ENCODE measurements at places on chromosomes 7 and 10.

- no peak for DNase-seq
Observed at GRCh38 chr7:135074096-135074495, 73.8 kb upstream of the TMEM140 start.

DNA sequence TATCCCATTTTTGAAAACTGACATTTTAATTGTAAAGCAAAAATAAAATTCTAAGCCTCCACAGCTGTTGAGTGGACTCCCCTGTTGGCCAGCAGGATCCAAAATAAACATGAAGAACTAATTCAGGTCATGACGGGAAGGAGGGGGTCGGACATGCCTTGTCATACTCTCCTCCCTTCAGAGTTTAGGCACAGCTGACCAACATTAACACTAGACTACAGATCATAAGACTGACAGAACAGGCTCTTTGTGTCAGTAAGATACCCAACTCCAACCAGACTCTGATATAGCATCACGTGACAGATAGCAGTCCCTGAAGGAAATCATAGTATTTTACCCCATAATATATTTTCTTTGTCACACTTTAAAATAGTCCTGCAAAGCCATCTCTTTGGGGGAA is 20.9 kb upstream of the ZNF12 start:
- no peak for DNase-seq

DNA sequence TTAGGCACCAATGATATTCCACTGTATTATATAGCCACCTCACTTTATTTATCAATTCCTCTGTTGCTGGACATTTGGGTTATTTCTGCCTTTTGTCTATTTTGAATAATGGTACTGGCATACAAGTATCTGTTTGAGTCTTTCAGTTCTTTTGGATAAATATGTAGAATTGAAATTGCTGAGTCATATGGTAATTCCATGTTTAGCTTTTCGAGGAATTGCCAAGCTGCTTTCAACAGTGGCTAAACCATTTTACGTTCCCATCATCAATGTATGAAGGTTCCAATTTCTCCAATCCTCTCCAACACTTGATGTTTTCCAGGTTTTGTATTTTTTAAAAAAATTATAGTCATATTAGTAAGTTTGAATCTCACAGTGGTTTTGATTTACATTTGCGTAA is 42.3 kb downstream of the JMJD1C start:
- DNase-seq: no peak

DNA sequence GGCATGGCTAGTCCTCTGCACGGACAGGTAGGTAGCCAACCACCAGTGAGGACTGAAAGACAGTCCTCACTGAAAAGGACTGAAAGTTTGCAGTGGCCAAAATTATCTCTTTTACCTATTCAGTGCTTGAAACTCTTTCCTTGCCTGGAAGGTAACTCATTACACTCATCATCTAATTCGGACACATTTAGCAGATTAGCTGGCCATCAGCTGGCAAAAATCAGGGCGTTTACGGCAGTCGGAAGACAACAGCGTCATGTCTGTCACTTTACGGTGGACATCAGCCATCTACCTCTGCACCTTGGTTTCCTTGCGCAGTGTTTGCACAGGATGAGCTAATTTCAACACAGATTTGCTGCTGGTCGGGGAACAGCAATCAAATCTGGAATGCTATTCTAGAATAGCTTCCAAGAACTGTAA is 740 bp downstream of the ANXA7 start:
- peak; percentile 47 for DNase-seq

GRCh38 chr7:120927454-120928103 is 23.0 kb upstream of the ING3 start:
- no peak for DNase-seq

DNA sequence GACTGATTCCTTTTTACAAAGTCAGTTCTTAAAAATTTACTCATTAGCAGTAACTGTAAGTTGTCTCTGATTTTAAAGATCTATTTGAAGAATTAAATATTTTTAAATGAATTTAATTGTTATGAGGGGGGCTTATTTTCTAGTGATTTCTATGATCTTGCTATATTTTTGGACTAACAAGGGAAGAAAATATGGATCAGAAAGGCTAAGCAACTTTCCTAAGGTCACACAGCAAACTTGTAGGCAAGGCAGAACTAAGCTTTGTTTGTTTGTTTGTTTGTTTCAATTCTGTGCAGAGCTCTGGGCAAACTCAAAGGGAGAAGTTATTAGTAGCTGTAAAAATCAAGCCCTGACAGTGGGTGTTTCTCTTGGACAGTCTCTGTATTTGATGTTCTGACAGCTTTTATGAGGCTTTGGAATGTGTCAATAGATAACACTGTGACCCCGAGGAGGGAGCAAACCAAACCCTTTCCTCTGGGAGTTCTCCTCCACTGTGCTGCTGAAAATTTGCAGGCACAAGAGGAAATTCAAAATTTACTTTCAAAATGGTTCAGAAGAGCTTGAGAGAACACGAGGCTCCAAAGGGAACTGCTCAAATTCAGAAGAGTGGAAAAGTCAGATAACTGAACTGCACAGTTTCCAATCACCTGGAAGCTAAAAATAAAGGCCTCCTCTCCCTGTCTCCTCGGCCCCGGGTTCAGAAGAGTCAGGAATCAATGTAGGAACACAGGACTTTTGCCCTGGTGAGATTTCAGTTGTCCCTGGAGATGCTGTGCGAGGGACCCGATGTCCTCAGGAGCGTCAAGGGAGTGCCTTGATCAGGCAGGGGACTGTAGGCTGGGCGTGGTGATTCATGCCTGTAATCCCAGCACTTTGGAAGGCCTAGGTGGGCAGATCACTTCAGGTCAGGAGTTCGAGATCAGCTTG is 325.7 kb downstream of the GATA3 start:
- no peak for DNase-seq

- DNase-seq: no peak
Observed at GRCh38 chr7:132932296-132933071, 149.4 kb downstream of the CHCHD3 start.

GRCh38 chr7:29335188-29336083 is 140.9 kb downstream of the CHN2 start:
- no peak for DNase-seq

DNA sequence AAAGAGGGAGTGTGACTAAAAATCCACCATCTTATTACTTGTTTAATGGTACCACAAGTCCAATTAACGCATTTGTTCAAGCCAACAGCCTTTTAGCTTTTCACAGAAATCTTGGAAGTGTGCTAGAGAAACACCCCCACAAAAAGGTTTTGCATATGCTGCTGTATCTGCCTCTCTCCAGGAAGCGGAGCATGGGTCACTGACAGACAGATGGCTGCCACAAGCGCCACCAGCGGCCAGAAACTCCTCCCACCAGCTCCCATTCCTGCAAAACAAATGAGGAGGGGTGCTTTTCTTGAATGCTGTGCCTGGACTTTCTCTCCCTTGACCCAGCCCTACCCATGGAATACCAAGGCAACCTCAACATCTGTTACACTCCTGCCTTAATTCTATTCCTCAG is 176.3 kb upstream of the LRGUK start:
- no peak for DNase-seq

DNA sequence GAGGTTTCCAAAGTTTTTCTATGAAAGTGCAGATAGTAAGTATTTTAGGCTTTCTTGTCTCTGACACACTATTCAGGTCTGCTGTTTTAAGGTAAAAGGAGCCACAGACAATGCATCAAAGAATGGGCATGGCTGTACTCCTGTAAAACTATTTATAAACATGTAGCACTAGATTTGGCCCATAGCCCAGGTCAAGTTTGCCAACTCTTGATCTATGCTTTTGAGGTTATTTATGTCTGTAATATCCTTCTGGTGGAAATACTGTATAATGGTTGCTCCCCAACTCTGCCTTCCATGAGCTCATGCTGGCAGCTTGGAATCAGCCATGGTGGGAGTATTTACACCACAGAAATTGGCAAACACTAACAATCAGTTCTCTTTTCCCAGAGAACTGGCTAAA is 244.6 kb downstream of the BUB3 start:
- no peak for DNase-seq

DNA sequence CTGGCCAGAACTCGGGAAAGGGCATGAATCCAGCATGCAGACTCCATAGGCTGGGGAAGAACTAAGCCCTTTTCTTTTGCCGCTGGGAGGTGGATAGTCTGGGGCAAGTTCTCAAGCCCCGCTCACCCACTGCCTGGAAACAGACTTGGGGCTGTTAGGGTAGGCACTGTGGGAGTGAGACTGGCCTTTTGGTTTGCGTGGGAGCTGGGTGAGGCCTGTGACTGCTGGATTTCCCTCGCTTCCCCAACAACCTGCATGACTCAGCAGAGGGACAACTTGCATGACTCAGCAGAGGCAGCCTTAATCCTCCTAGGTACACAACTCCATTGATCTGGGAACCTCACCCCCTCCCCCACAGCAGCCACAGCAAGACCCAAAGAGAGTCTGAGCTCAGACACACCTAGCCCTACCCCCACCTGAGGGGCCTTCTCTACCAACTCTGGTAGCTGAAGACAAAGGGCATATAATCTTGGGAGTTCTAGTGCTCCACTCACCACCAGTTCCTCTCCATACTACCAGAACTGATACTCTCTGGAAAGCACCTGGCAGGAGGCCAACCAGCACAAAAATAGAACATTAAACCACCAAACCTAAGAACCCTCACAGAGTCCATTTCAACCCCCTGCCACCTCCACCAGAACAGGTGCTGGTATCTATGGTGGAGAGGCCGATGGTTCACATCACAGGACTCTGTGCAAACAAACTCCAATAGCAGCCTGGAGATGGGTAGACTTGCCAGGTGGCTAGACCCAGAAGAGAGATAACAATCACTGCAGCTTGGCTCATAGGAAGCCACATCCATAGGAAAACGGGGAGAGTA is 81.4 kb upstream of the LAMB4 start:
- peak; percentile 88 for DNase-seq

DNA sequence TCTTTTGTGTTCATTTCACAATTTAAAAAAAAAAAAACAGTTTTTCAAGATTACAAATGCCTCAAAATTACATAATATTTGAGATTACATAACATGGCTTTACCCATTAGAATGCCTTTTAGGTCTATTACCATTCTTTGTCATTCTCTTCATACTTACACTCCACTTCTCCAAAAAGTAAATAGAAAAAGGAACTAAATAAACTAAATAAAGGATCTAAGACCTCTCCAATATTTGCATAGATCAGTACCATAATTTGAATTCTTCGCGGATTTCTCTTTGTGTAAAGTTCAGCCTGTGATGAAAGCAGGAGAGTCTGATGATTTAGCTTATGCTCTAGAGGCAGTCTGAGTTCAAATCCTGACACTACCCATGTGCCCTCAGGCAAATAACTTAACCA is 56.4 kb upstream of the C1GALT1 start:
- no peak for DNase-seq

- no peak for DNase-seq
Observed at GRCh38 chr7:12485845-12486244, 82.2 kb upstream of the VWDE start.

GRCh38 chr10:102593804-102594079 is 50.5 kb upstream of the TRIM8 start:
- DNase-seq: no peak

- no peak for DNase-seq
Observed at GRCh38 chr7:221978-222715, 29.8 kb downstream of the FAM20C start.

DNA sequence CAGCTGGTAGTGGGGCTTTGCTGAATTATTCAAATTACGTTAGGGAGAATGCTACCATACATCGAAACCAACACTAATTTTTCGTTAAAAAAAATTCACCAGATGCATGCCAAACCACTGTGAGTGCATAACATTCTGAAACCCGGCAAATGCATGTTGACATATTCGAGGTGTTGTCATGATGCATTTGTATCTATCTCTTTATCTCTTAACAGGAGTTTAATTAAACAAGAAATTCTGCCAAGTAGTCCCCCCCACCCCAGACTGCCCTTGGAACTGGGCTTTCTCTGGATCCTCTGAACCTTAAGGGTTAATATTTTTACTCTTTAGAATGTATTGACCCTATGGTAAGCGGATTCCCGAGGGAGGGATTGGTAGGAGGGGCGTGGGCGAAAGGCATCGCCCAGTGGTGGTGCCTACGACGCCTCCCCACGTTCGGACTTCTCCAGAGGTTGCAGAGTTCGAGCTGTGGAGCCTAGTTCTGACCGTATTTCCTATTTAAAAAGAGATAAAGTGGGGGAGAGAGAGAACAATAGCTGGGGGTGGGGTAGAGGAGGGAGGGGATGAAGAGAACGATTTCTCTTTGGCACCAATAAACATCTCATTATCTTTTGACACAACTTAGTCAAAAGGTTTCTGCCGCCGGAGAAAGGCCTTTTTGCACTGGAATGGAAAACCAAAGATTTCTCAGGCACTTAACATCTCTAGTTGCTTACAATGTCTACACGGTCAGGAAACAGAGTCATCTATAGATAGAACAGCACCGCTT is 7.2 kb downstream of the DLX6 start:
- no peak for DNase-seq

DNA sequence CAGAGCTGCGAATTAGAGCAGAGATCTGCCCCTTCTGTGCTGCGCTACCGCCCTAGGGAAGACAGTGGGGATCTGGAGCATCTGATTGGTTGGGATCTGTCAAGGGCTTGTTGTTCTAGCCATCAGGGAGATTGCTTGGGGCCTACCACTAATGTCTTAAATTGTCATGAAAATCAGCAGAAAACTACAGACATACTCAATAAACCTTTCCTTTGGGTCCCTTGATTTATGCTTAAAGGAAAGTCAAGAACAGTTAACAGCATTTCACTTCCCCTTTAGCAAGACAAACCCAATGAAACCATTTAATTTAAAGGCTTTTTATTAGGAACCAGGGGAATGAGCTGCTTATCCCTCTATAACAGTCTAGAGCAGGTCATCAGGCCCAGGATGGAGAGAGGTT is 10.0 kb downstream of the SLC25A28 start:
- DNase-seq: no peak

- DNase-seq: no peak
Observed at GRCh38 chr10:132141526-132142395, 45.0 kb upstream of the DPYSL4 start.

- DNase-seq: no peak
Observed at GRCh38 chr10:72126872-72127232, 38.5 kb upstream of the SPOCK2 start.
